Activated CD4-positive, alpha-beta memory T cell treated with anti-CD3 and anti-CD28 coated beads, Interleukin-2, amount 10 ng/mL, durations not matched to agents 7 days and 5 days (primary cell): ENCODE measurements at places on chromosomes 12 and 14.

- no peak overlapping the region for H3K4me3 ChIP-seq
- no peak for DNase-seq
- H3K27ac ChIP-seq = no peak overlapping the region
- peaks cover 5% of the 10 kb centered on the region for H3K27me3 ChIP-seq
- H3K36me3 ChIP-seq = no peaks in the 10 kb centered on the region
Measured at GRCh38 chr14:90722590-90722989, 93.6 kb downstream of the TTC7B start.

- H3K27ac ChIP-seq = no peak overlapping the region
- no peak overlapping the region for H3K4me3 ChIP-seq
- no peaks in the 10 kb centered on the region for H3K36me3 ChIP-seq
- no peaks in the 10 kb centered on the region for H3K4me1 ChIP-seq
- DNase-seq = no peak
Measured at GRCh38 chr12:30142301-30142700, 358.6 kb upstream of the TMTC1 start.

DNA sequence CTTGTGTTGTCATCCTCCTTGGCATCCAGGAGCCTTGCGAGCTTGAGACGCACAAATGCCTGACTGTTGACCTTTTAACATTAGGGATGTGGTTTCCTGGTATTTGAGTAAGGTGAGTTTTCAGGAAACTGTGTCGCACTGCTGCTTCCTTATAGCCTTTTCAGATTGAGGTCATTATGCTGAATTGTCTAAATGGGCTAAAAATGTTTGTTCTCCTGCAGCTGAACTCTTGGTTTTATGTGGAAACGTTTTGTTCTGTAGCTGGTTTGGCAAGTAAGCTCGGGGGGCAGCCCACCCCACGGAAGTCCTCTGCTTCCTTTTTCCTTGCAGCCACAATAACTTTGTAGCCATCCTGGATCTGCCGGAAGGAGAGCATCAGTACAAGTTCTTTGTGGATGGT, 5.7 kb downstream of the PRKAB1 start:
- no peaks in the 10 kb centered on the region for H3K27me3 ChIP-seq
- peak overlapping the region; percentile 48 for H3K4me3 ChIP-seq
- H3K27ac ChIP-seq = peak overlapping the region; percentile 90

DNA sequence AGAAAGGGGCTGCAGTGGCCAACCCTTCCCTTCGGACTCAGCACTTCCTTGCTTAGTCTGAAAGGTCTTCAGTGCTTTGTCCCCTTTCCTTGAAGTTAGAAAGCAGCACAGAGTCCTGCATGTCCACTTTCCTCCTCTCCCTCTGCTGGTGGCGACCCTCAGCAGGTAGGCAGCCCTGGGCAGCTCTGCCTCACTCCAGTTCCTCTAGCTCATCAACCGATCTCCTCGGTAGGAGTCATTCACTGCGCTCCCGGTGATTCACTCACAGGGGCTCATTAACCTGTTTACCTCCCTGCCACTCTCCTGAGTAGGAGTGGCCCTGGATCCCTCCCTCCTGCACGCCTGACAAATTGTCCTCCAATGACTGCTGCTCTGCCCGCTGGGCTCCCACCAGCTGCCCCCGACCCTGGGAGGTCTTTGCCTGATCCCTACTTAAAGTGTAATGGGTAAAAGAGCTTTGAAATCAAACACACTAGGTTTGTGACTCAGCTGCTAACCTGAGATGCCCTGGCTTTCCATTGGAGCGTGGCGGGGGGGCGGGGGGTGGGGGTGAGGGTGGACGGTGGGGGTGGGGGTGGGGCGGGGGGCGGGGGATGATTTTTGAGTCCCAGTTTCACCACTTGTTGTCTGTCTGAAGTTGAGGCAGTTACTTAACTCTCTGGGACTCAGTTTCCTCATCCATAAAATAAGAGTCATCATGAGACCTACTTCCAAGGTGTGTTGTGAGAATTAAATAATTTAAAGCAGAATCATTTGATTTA, 4.2 kb downstream of the SCNN1A start:
- DNase-seq = no peak
- H3K4me3 ChIP-seq = no peak overlapping the region
- peaks cover 44% of the 10 kb centered on the region for H3K4me1 ChIP-seq
- H3K27ac ChIP-seq = no peak overlapping the region
- no peaks in the 10 kb centered on the region for H3K27me3 ChIP-seq
- no peaks in the 10 kb centered on the region for H3K36me3 ChIP-seq

DNA sequence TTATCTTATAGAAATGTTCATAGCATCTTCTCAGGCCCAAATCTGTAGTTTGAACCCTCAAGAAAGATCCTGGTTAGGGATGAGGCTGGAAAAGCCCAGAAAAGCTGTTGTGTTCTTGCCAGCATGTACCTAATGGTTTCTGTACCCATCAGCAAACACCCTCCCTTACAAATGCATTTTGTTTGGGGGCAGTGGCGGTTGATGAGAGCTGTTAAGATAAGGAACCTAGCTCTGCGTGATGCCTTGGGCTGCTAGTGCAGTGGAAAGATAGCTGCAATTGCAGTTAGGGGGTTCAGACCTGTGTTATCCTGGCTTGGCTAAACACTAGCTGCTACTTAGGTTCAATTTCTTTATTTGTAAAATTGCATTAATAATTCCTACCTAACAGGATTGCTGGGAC, 3.6 kb downstream of the TPH2 start:
- H3K4me3 ChIP-seq = no peak overlapping the region
- no peaks in the 10 kb centered on the region for H3K4me1 ChIP-seq
- H3K27me3 ChIP-seq = peaks cover 60% of the 10 kb centered on the region
- no peak for DNase-seq
- no peak overlapping the region for H3K27ac ChIP-seq

DNA sequence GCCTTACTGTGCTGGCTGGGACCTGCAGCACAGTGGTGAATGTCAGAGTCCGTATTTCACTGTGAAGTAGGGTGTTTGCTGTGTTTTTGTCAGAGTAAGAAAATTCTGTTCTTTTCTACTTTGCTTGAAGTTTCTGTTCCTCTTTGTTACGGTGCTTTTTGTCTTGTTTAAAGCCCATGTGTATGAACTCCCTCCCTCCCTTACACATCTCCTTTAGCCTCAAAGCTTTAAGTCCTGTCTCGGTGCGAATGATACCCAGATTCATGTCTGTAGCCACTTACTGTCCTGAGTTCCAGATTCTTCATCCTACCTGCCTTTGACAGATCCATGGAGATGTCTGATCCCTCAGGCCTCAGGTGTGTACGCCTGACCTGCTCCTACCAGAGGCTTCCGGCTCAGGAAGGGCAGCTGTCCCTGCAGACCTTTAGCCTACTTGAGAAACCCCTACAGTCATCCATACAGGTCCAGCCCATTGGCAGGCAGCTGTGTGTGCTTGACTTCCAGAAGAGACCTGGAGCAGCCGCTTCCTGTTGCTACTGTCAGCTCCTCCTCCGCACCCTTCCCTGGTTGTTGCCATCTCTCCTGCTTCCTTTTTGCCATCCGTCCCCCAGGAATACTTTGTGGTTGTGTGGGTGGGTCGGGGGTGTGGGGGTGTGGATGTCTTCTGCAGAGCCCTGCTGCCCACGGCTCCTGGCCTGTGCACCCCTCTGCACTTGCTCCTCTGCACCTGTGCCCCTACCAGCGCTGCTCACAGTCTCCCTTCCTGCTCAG, 72.9 kb downstream of the DDX51 start:
- peaks cover 15% of the 10 kb centered on the region for H3K4me1 ChIP-seq
- DNase-seq = no peak
- H3K27me3 ChIP-seq = no peaks in the 10 kb centered on the region

DNA sequence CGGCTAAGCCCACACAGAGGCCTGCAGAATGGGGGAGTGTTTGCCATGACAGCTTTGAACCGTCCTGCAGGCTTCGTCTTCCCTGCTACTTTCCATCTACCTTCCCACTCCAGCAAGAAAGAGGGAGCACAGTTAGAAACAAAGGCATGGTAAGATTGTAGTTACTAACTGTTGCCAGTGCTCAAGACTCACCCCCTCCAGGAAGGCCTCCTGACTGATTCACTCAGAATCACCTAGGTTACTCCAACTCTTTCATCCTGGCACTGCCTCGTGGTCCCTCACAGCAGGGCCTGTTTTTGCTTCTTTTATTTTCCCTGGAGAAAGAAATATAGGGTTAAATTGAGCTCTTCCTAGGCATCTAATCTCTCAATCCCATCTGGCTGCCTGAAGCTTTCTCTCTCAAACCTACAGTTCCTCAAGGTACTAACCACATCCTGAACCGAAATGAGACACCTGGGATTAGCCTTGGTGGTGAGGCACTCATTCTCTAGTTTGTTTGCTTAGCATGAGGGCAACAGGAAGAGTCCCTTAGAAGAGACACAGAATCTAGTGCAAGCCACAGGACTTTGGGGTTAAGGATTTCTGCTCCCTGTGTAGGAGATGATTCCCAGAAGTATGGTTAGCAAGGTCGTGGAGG, 7.8 kb downstream of the GALNT6 start:
- no peak for DNase-seq
- no peak overlapping the region for H3K27ac ChIP-seq
- peaks cover 35% of the 10 kb centered on the region for H3K4me1 ChIP-seq
- H3K36me3 ChIP-seq = peaks cover 37% of the 10 kb centered on the region
- H3K27me3 ChIP-seq = no peaks in the 10 kb centered on the region

DNA sequence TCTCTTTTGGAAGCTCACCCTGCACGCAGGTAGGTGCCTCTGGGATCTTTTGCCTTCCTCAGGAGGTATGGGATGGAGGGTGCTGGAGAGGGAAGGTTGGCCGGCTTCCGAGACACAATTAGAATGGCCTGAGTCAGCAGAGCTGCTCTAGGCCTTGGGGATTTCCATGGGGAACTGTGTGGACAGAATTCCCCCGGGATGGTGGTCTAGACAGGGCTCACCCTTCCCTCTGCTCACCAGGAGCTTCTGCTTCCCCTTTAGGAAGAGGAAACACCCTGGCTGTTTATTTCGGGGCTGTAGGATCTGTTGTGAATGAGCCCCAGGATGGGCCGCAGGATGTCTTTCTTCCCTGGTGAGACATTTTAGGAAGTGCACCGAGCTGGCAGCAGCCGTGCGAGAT, 43.7 kb upstream of the TMED10 start:
- DNase-seq = no peak
- H3K4me1 ChIP-seq = peaks cover 16% of the 10 kb centered on the region
- peaks cover 16% of the 10 kb centered on the region for H3K27me3 ChIP-seq

GRCh38 chr12:39467432-39467870, 24.5 kb upstream of the KIF21A start:
- H3K4me1 ChIP-seq = peaks cover 14% of the 10 kb centered on the region
- peak overlapping the region; percentile 32 for H3K27ac ChIP-seq
- peak overlapping the region; percentile 8 for H3K4me3 ChIP-seq
- no peaks in the 10 kb centered on the region for H3K27me3 ChIP-seq
- no peak for DNase-seq
- H3K36me3 ChIP-seq = peaks cover 5% of the 10 kb centered on the region

- no peak for DNase-seq
- peaks cover 2% of the 10 kb centered on the region for H3K27me3 ChIP-seq
- peaks cover 3% of the 10 kb centered on the region for H3K4me1 ChIP-seq
- H3K36me3 ChIP-seq = no peaks in the 10 kb centered on the region
- H3K27ac ChIP-seq = no peak overlapping the region
Measured at GRCh38 chr12:131872154-131873051, 22.0 kb upstream of the ULK1 start.

DNA sequence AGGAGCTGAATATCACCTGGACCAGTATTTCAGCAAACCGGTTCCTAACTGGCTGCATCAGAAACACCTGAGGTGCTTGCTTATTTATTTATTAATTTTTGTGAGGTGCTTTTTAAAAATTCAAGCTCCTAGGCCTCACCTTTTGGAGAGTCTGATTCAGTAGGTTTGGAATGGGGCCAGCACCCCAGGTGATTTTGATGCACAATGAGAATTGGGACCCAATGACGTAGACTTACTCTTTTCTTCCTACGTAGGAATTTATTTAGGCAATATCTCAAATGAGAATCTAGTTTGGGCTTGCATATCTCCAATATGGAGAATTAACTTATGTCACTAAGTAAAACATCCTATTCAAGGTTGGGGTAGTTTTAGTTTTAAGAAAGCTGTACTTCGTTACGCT, 7.3 kb downstream of the YEATS4 start:
- H3K27ac ChIP-seq = no peak overlapping the region
- H3K27me3 ChIP-seq = no peaks in the 10 kb centered on the region
- H3K4me1 ChIP-seq = peaks cover 35% of the 10 kb centered on the region
- H3K36me3 ChIP-seq = peaks cover 51% of the 10 kb centered on the region

DNA sequence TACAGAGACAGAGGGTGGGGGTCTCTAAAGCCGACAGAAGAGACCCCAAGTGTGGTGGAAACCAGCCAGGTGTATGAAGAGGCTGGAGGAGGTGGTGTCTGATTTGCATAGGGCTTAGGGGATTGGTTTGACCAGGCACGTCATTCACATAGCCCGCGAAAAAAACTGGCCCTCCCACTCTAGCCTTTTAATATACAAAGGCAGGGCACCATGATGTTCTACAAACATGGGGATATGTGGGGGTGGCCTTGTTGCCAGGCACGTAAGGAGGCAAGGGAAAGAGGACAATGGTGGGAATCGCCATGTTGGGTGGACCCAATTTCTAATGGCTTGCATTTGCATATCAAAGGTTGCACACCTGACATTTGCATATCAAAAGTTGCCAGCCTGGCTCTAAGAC, 13.2 kb downstream of the LALBA start:
- H3K4me3 ChIP-seq = no peak overlapping the region
- H3K27me3 ChIP-seq = no peaks in the 10 kb centered on the region
- H3K36me3 ChIP-seq = no peaks in the 10 kb centered on the region
- H3K27ac ChIP-seq = no peak overlapping the region
